ENCODE measurements at places on chromosomes 5 and 9.

GRCh38 chr9:112274600-112274999 lies 58.8 kb downstream of the PTBP3 start:
- H3K27me3 ChIP-seq: no peaks in the 10 kb centered on the region
- DNase-seq: no peak
- H3K36me3 ChIP-seq: peaks cover 47% of the 10 kb centered on the region

DNA sequence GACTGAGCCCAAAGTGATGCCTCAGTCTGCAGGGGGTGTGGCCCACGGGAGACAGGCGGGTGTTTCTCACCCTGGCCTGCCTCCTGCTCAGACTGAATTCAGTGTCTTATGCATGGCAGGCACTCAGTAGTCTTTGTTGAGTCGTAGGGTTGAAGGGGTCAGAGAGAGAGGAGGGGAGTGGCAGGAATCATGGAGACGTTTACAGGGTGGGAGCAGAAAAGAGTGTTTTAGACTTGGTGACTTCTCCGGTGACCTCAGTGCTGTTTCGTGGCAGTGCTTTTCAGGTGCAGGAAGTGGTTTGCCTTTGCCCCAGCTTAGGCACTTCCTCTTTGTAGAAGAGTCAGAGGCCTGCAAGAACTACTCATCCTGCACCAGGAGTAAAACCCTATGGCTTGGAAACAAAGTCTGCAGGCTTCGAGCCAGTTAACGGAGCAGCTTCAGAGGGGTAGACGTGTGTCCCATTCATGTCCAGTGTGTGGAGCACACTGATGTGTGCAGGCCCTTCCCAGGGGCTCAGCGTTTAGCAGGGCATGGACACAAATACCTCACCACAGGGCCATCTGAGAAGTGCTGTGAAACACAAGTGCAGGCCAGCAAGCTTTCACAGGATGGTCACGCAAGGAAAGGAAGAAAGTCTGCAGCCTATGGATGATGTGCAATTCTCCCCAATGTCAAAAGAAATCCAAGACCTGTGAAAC lies 24.5 kb upstream of the SEMA4D start:
- H3K36me3 ChIP-seq: no peaks in the 10 kb centered on the region
- no peak overlapping the region for H3K4me3 ChIP-seq
- peak; percentile 94 for DNase-seq
- H3K4me1 ChIP-seq: peaks cover 91% of the 10 kb centered on the region
- peak overlapping the region; percentile 59 for H3K27ac ChIP-seq
- no peaks in the 10 kb centered on the region for H3K27me3 ChIP-seq

- H3K36me3 ChIP-seq: no peaks in the 10 kb centered on the region
- H3K27ac ChIP-seq: no peak overlapping the region
- no peaks in the 10 kb centered on the region for H3K27me3 ChIP-seq
- H3K4me3 ChIP-seq: no peak overlapping the region
These were observed 8.0 kb upstream of the NSMF start for GRCh38 chr9:137467161-137467581.

DNA sequence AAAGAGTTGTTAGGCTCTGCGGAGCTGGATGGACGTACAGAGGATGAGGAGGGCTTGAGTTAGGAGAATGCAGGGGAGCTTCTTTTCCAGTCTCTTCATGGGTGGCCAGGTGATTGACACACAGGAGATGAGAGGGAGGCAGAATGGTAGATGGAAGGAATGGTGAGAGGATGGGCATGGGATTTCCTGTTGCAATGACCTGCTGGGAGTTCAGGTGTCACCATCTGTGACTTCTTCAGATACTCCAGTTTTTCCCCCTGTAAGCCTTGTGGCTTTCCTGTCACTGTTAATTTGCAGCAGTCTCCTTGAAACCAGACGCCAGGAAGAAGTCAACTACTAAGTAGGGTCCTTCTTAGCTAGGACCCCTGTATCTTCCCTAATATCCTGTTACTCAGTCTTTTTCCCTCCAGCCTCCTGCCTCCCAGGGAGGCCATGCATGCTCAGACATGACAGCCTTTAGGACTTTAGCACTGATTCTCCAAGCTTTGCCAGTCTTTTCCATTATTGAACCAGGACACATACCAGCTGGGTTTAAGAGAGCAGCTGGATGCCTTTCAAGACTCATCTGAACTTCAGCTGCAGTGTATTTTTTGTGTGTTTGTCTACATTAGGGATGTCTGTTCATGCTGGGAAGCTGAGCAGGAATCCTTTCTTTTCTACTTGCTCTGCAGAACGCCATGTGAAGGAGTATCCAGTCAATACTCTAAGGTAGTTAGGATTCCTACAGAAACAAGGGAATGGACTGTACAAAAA lies 67.2 kb upstream of the CD180 start:
- H3K4me1 ChIP-seq: no peaks in the 10 kb centered on the region
- H3K4me3 ChIP-seq: no peak overlapping the region
- no peaks in the 10 kb centered on the region for H3K27me3 ChIP-seq
- no peak overlapping the region for H3K27ac ChIP-seq
- DNase-seq: no peak

DNA sequence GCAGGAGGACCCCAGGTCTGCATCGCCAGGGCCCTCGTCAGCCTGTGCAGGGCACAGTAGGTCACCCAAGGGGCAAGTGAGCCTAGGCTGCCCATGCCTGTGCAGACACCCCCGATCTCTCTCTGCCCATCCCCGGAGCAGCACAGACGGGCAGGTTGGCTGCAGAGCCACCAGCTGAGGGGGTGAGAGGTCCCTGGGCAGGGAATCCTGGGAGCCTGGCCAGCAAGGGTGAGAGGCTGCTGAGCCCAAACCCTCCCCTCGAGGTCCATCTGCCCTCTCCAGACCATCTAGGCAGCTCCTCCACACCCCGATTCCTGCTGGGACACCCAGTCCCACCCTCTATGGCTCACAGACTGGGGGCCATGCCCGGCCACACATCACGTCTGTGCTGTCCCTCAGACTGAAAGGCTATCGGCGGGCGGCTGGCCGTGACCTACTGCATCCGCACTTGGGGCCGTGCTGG lies 2.8 kb upstream of the DPP7 start:
- H3K27me3 ChIP-seq: peaks cover 3% of the 10 kb centered on the region
- H3K4me1 ChIP-seq: peaks cover 15% of the 10 kb centered on the region
- DNase-seq: no peak
- no peak overlapping the region for H3K4me3 ChIP-seq
- H3K27ac ChIP-seq: no peak overlapping the region

DNA sequence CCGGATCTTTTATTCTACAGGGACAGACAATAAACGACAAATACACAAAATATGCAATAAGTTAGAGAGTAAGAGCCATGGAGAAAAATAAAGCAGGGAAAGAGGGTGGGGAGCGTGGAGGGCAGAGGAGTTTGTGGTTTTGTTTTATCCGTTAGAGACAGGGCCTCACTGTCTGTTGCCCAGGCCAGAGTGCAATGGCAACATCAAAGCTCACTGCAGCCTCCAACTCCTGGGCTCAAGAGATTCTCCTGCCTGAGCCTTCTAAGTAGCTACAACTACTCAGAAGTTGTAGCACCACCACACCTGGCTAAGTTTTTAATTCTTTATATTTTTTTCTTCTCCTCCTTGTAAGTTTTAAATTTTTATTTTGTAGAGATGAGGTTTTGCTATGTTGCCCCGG lies 54.5 kb upstream of the CTNNA1 start:
- no peak overlapping the region for H3K27ac ChIP-seq
- no peaks in the 10 kb centered on the region for H3K36me3 ChIP-seq
- H3K4me3 ChIP-seq: no peak overlapping the region
- H3K4me1 ChIP-seq: no peaks in the 10 kb centered on the region
- H3K27me3 ChIP-seq: no peaks in the 10 kb centered on the region

DNA sequence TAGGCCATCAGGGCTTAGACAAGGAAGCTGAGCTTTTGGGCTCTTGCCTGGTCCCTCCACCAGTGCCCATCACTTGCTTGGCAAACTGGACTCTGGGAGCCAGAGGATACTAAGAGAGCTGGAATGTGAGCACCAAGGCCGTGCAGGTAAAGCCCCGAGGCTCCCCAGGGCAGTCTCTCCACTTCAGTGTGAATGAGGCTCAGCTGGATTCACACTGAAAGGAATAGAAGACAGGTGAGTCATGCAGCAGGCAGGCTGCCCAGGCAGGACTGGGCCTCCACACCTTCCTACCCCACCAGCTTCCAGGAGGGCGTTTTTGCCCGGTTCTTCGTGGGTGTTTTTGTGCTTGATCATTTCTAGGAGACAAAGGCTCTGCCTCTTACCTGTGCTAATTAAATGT lies 7.3 kb upstream of the CTSV start:
- DNase-seq: no peak
- no peaks in the 10 kb centered on the region for H3K36me3 ChIP-seq
- H3K27ac ChIP-seq: no peak overlapping the region

GRCh38 chr5:113166852-113167366 lies 190.3 kb downstream of the DCP2 start:
- H3K4me3 ChIP-seq: no peak overlapping the region
- no peak overlapping the region for H3K27ac ChIP-seq
- H3K36me3 ChIP-seq: no peaks in the 10 kb centered on the region
- H3K27me3 ChIP-seq: no peaks in the 10 kb centered on the region
- H3K4me1 ChIP-seq: no peaks in the 10 kb centered on the region

DNA sequence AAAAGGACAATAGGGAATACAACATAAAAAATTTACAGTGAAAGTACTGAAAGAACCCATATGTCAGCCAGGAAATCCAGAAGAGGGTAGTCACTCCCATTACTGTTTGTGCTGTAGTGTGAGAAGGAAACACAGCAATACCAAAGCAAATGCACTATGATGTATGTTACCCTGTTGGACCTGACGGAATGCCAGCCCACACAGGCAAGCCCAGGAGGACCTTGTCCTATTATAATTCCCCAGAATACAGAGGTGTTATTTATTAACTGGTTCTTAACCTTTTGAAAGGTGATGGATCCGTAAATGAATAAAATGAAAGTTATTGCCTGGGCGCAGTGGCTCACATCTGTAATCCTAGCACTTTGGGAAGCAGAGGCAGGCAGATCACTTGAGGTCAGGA lies 79.0 kb downstream of the GDA start:
- no peak for DNase-seq
- no peaks in the 10 kb centered on the region for H3K4me1 ChIP-seq
- no peaks in the 10 kb centered on the region for H3K27me3 ChIP-seq
- no peak overlapping the region for H3K27ac ChIP-seq
- H3K36me3 ChIP-seq: no peaks in the 10 kb centered on the region
- no peak overlapping the region for H3K4me3 ChIP-seq

Measured in CD14-positive monocyte (primary cell).